ENCODE measurements at places on chromosomes 5 and 9. TPM values are rescaled to one million over a fixed set of nuclear protein-coding genes. Genes with fewer than 3 reads are reported as not detected.

DNA sequence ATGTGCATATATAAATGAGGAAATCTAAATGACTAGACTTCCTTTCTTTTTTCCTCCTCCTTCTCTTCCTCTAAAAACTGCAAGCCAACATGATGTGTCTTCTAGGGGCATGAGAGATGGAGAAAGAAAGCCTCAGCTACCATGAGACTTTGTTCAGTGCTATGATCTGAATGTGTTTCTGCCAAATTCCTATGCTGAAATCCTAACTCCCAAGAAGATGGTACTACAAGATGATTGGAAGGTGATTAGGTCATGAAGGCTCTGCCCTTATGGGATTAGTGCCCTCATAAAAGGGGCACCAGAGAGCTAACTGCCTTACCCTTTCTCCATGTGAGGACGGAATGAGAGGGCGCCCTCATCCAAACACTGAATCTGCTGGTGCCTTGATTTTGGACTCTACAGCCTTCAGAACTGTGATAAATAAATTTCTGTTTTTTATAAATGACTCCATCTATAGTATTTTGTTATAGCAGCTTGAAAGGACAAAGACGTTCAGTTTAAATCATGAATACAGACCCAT is 72.2 kb upstream of the IL6ST start:
- DNase-seq: no peak

DNA sequence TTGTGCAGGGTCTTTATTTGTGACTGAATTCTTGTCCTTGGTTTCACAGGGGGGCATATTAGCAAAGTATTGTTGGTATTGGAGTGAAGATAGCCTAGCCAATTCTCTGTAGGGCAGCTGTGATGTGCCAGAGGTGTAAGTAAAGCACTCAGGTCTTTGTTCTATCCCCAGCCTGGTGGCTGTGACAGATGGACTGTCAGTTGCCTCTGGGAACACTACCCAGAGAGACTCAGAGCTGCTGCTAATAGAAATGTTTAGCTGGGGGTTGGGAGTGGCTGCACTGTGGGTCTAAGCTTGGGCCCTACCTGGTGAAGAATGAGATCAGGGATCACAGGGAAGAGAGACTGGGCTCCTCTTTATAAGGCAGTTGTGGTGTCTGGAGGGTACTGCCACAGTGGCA is 1006.5 kb upstream of the TYRP1 start:
- DNase-seq: no peak

- DNase-seq: no peak
These were observed at the start of gene CAVIN4 for GRCh38 chr9:100577776-100578448. Gene CAVIN4 (plus strand): TSS chr9:100578079. CDS start chr9:100578144, 65 bp downstream.

GRCh38 chr9:132026932-132027585 is 52.6 kb downstream of the MED27 start:
- no peak for DNase-seq

DNA sequence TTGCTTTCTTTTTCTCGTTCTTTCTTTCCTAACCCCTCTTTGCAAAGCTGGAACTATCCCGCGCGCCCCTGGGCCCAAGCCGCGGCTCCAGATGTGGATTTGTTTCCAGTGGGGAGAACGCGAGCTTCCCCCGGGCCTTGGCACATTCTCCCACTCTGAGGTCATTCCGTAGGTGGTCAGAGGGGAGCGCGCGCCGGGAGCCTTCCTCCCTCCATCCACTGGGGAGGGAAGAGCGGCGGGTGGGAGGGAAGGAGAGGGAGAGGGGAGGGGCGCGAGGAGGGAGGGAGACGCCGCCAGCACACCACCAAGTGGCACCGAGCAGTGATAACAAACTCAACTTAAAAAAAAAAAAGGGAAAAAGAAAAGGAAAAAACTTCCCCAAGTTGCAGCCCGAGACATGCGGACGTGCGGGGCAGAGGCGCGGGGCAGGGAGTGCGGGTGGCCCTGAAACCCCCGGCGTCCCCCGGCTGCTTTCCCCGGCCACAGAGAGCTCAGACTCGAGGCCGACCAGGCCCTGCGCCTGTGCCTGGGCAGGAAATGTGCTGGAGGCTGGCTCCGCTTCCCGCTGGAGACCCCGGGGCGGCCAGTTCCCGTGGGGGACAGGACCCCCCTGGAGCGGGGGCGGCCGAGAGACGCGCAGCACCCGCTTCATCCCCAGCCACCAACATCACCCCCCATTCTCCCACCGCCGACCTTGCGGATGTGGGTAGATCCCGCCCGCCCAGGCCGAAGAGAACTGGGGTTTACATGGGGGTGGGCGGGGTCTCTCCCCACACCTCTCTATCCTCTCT is 3.1 kb downstream of the IER5L start:
- peak; percentile 89 for DNase-seq

The SPEF2 gene
- total RNA-seq: 2.8 TPM

DNA sequence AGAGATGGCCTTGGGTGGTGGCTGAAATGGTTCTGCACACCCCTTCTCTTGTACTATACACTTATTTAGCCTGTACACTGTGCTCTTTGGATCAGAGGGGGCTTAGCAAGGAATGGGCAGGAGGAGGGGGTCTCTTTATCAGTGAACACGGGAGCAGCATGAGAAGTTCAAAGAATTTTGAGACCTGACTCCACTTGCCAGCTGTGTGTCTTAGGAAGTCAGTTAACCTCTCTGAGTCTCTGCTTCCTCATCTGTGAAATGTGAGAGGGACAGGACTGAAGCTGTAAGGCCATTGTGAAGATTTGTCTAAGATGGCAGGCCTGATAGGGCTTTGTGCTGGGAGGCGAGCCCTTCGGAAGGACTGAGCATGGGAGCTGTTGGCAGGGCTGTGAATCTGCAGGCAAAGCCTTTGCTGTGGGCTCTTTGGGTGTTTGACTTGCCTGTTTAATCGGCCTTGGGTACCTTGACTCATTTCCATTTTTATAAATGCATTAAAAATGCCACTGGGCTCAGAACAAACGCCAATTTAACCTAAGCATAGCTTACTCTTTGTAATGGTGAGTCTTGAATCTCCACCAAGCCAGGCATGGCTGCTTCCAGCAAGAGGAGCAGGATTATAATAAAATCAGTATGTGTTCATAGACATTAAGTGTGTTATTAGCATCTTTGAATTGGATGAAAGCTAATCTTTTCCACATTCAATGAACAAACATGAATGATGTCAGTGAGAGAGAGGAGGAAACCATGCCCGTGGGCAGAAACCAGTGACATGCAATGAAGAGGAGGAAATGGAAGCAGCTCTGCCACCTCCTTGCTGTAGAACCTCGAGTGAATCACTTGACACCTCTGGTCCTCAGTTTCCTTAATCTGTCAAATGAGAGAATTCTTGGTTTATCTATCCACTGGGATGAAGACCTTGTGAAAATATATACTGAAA is 89.4 kb downstream of the MACROH2A1 start:
- no peak for DNase-seq

DNA sequence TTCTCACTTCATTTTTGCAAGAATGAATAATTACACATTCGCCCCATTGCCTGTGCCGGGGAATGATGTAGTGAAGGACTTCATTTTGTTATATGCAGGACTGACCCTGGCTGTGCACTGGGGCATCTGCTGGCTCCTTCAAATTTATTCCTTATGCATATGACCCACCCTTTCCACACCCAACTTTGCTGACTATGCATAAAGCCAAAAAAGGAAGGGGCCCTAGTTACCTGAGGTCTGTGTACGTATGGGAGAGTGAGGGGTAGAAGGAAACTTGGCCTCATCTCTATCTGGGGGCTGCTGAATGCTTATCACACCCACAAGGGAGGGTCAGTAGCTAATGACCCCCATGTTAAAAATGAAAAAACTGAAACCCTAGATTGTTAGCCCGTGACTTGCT is 259.6 kb downstream of the SMARCA2 start:
- DNase-seq: no peak

The LMX1B gene
- total RNA-seq: 1.8 TPM

The DPYSL3 gene
- 55.7 TPM for total RNA-seq

GRCh38 chr9:6788162-6789016 is 30.6 kb downstream of the KDM4C start:
- peak; percentile 26 for DNase-seq

- DNase-seq: no peak
These were observed 816.0 kb upstream of the CDH9 start for GRCh38 chr5:27854243-27854852.

DNA sequence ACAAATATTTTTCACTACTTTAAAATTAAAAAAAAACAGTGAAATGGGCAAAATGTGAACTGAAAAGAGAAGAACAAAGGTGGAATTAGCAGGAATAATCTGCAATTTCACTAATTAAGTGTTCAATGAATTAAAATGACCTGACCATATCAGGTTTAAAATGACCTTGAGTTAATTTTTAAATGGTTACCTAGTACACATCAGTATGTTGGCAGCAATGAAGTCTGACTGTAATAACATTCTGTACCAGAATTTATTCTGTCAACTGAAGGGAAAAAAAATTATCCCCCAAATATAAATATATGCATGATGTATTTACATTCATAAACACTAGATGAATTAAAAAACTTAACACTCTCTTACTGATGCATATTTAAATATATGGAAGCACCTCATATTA is 165.6 kb downstream of the RFX3 start:
- no peak for DNase-seq

DNA sequence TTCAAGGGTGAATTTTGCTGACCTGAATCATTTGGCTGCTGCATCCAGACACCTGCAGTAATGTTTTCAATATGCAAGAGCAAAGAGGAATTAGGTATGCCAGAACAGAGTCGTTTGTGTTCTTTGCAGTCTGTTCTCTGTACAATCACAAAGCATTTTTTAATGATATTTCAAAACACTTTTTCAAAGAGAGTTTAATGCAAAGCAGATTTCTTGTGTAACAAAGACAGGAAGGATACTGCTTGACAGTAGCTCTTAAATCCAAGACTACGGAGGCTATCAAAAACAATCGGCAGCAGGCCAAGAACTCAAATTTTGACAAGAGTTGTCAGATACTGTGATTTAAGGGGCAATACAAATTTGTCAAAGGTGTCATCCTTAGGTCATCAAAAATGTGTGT is 341.9 kb downstream of the GADD45G start:
- no peak for DNase-seq

- no peak for DNase-seq
These were observed 7.1 kb upstream of the UNC5A start for GRCh38 chr5:176803068-176803942.

The OMD gene
- 5.8 TPM for total RNA-seq

- no peak for DNase-seq
These were observed 21.5 kb downstream of the CCDC187 start for GRCh38 chr9:136282272-136282861.

The SLC6A7 gene
- total RNA-seq: not detected

The SH3TC2 gene
- total RNA-seq: 20.1 TPM

DNA sequence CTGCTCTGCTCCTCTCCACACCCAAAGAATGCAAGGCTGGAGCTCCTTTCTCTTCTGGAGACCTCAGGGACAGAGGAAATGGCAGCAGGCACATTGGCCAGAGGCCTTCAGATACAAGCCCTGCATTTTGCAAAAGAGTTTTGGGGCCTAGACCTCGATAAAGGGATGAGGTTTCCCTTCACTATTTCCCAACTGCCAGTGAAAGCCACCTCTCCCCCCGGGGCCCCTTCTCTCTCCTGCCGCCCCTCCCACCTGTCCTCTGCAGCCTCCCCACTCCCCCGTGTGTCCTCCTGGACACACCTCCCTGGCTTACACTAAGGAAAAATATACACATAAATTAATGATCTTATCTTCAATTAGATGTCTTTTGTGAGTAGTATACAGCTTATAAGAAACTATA is 21.3 kb upstream of the LMNB1 start:
- no peak for DNase-seq

DNA sequence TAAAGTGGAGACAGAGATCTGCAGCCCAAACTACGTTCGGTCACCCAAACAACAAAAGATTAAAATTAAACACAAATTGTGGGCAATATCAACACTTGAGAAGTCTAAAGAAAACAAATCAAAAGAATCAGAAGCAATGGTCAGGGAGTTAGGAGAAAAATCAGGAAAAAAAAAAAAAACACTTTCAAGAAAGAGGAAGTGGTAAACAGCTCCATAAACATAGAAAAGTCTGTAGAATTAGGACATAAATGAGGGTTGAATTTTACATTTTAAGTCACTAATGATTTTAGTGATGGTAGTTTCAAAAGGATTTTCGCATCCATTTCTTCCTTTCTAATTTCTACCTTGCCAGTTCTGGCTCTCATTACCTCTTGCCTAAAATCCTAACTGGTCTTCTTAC is 10.1 kb downstream of the RNF145 start:
- DNase-seq: no peak

The CTXN3 gene
- total RNA-seq: not detected

The CCDC192 gene
- not detected for total RNA-seq

DNA sequence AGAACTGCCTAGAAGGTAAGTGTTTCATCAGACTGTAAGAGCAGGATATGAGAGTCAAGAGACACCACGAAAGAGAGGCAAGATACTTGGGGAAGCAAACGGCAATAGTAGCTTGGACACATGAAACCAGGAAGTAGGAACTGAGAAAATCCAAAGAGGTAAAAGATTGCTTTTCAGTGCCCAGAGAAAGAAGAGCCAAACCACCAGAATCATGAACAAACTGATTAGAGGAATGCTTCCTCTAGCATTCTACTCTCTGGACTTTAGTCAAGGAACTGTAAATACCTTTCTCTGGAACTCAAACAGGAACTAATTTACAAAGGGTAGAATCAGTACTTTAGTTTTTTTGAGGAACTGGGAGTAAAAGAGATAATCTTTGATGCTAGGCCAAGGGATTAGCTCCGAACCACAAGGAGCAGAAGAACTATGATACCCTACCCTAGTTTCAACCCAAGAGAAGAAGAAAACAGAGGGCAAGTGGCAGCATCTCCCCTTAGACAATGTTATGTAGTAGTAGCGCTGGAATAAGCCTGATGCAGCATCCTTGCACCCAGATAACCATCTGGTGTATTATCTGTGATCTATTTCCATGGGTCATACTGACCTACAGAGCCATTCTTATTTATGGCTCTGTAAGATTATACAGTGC is 41.3 kb downstream of the EFCAB9 start:
- DNase-seq: no peak

GRCh38 chr5:173783371-173783770 is 104.8 kb upstream of the CPEB4 start:
- no peak for DNase-seq

DNA sequence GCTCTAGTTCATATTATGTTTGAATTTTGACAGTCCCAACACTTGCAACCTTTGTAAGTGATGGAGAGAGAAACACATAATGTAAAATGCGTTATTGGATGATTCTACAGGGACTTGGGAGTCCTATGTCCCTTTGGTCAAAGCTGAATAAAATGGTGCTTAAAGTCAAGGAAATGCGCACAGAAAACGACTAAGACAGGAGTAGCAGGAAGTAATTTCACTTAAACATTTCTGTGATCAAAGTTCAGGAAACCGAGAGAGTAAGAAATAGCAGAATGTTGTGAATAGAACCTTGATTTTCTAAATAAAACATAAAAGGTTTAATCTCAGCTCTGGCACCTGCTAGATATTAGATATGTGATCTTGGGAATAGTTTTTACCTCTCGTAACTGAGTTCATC is 2339.2 kb downstream of the MAT2B start:
- no peak for DNase-seq

The PCDHGA9 gene
- 4.0 TPM for total RNA-seq

DNA sequence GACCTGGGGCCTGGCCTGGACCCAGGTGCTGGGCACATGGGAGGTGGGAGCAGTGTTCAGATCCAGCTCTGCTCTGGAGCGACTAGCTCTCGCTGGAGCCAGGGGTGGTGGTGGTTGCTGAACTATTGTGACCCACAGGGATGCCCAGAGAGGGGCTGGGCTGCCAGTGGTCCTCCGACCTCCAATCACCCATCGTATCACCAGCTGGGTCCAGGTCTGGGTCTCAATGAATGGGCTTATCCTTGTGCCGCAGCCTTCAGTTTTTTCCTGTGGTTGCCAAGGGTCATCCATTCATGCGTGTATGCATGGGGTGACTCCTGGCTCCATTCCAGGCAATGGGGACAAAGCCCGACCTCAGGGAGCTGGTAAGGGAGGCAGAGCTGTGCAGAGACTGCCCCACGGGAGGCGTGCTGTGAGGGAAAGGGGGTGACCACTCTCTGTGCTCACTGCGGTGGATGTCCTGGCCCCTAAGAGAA is 68.6 kb upstream of the RNF130 start:
- DNase-seq: peak; percentile 8
